Body of pancreas (tissue), 4 donors: ENCODE measurements at places on chromosomes 16 and 17.
A peak's percentile ranks its signal among the peaks of the same experiment; 100 is the strongest.

DNA sequence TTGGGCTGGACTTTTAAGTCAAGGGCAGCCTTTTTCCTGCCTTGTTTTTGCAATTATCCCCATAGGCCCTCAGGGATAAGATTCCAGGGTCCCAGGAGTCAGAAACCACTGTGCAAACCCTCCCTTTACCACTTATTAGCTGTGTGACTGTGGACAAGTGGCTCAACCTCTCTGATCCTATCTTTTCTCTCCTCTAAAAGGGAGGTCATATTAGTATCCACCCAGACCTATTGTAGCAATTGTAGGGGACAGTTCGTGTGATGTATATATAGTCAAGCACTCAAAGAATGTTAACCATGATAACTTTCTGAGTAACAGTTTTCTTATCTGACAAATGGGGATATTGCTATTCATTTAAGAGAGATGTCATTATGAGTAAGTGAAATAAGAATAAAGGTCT, 68.2 kb downstream of the IRX5 start:
- H3K27ac ChIP-seq = no peak overlapping the region
- H3K4me1 ChIP-seq = no peaks in the 10 kb centered on the region
- DNase-seq = no peak
- H3K27me3 ChIP-seq = no peaks in the 10 kb centered on the region

- no peaks in the 10 kb centered on the region for H3K4me1 ChIP-seq
- no peak overlapping the region for H3K27ac ChIP-seq
- H3K36me3 ChIP-seq = peaks cover 25% of the 10 kb centered on the region
These were observed 113.4 kb upstream of the TOB1 start for GRCh38 chr17:50979524-50979927.

GRCh38 chr16:57628783-57629293, 408 bp downstream of the ADGRG1 start:
- H3K27ac ChIP-seq = peak overlapping the region; percentile 50
- no peaks in the 10 kb centered on the region for H3K36me3 ChIP-seq
- H3K27me3 ChIP-seq = no peaks in the 10 kb centered on the region
- no peak for DNase-seq

GRCh38 chr17:13001991-13002615, 15.7 kb downstream of the ELAC2 start:
- H3K4me1 ChIP-seq = no peaks in the 10 kb centered on the region
- H3K36me3 ChIP-seq = peaks cover 14% of the 10 kb centered on the region
- no peak overlapping the region for H3K27ac ChIP-seq
- no peaks in the 10 kb centered on the region for H3K27me3 ChIP-seq

- H3K4me3 ChIP-seq = no peak overlapping the region
- no peaks in the 10 kb centered on the region for H3K27me3 ChIP-seq
- H3K4me1 ChIP-seq = peaks cover 47% of the 10 kb centered on the region
- peak overlapping the region; percentile 90 for H3K27ac ChIP-seq
These were observed 9.2 kb downstream of the FSCN2 start for GRCh38 chr17:81537343-81537855.

DNA sequence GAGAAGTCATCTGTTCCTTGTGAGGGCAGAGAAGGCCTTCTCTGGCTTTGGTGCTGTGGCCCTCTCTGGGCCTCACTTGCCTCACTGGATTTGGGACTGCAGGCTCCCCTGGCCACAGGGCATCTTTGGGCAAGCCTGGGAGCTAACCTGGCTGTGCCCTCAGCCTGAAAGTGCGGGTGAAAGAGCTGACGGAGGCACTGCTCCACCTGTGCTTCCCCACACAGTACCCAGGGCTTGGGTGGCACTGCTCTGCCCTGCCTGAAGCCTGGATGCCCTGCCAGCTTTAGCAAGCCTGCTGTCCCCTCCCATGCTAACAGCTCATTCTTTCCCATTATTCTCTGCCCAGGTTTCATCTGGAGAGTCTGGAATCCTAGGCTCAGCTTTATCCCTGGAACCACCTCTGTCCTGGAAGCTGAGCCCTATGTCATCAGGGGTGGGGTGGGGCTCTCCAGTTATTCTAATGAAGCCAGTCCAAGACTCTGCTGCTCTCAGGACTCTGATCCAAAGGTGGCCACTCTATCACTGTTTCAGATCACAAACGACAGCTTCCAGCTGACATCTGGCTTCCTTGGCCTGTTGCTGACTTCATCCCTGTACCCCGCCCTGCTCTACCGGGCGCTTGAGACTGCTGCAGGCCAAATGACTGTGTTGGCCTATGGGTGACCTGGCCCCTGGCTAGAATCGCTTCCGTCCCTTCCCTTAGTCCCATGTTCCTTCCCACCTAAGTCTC, 29.3 kb downstream of the HIC1 start:
- H3K4me3 ChIP-seq = no peak overlapping the region
- H3K27me3 ChIP-seq = no peaks in the 10 kb centered on the region
- peak overlapping the region; percentile 76 for H3K27ac ChIP-seq

- H3K27ac ChIP-seq = no peak overlapping the region
- H3K4me3 ChIP-seq = no peak overlapping the region
- no peaks in the 10 kb centered on the region for H3K27me3 ChIP-seq
- H3K36me3 ChIP-seq = no peaks in the 10 kb centered on the region
These were observed 147.0 kb downstream of the ABCA8 start for GRCh38 chr17:68807998-68808772.

GRCh38 chr17:45575126-45575885, 84.8 kb upstream of the PLEKHM1 start:
- no peak overlapping the region for H3K4me3 ChIP-seq
- no peaks in the 10 kb centered on the region for H3K4me1 ChIP-seq
- H3K36me3 ChIP-seq = no peaks in the 10 kb centered on the region
- no peak for DNase-seq
- H3K27ac ChIP-seq = no peak overlapping the region

GRCh38 chr16:12078405-12079280, 102.1 kb downstream of the SNX29 start:
- DNase-seq = no peak
- H3K27me3 ChIP-seq = no peaks in the 10 kb centered on the region

DNA sequence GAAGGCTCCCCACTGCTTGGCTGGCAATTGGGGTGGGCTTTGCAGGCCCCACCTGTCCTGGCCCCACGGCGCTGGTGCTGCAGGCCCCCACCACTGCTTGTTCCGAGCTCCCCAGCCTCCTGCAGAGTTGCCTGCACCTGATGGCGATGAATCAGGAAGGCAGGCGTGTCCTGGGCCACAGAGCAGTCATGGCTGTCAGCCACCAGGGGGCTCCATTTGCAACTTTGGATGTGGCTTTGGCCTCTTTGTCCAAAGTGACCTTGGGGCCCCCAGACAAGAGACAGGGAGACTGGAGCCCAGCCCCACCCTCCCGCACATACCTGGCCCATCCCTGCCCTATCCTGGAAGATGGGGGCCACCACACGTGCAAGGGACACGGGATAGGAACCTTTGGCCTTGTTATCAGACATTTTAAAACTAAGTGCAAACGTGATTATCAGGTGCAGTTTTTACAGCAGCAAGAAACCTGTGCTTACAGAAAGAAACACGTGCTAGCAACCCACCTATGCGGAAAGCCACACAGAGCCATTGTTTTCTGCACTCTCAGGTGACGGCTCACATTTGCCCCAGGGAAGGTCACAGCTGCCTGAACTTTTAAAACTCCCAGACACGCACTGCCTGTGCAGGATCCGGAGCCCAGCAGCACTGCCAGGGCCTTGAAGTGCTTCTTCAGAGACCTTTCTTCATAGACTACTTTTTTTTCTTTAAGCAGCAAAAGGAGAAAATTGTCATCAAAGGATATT, at the start of gene DNASE1:
TSS of gene DNASE1 (plus strand) at position 443 of the 743 bp plus-strand sequence. CDS start 683 bp downstream, outside the sequence.
- H3K27ac ChIP-seq = peak within 1 kb of the TSS; percentile 87
- no peak within 1 kb of the TSS for H3K4me3 ChIP-seq
- no peaks in the 10 kb centered on the region for H3K27me3 ChIP-seq
- H3K36me3 ChIP-seq = peaks cover 12% of the 10 kb centered on the region
- peak; percentile 87 for DNase-seq

- H3K36me3 ChIP-seq = no peaks in the 10 kb centered on the region
- DNase-seq = no peak
- peaks cover 97% of the 10 kb centered on the region for H3K4me1 ChIP-seq
- H3K27me3 ChIP-seq = no peaks in the 10 kb centered on the region
- no peak overlapping the region for H3K4me3 ChIP-seq
- H3K27ac ChIP-seq = no peak overlapping the region
These were observed 256.1 kb upstream of the SALL1 start for GRCh38 chr16:51407199-51407598.

GRCh38 chr17:69960755-69961154, 114.3 kb upstream of the KCNJ16 start:
- H3K36me3 ChIP-seq = no peaks in the 10 kb centered on the region
- peak; percentile 37 for DNase-seq
- no peak overlapping the region for H3K4me3 ChIP-seq
- H3K27me3 ChIP-seq = no peaks in the 10 kb centered on the region

DNA sequence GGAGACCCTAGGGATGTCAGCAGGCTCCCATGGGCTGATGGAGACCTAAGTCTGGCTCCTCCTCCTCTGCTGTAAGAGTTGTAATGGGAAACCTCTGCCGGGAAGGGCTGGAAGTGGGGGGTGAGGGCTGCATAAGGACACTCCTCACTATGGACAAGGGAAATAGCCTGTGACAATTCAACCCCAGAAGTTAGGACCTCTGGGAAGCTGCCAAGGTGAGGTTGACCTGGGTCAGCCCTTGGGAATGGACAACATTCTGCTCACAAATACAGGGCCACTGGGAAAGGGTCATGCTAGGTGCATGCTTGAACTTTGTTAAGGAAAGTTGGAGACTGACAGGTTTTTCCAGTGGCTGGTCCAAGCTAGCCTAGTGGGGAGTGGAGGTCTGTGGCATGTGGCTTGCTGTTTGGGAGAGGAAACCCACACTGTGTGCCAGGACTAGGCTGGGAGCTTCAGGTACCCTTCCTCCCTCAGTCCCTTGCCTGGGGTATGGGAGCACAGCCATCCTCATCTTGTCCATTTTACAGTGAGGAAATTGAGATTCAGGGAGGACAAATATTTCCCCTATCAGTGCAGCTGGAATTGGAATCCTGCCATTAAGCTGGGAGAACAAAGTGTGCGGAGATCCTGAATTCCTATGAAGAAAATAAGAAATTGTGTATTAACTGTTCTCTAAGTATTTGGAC, 190.4 kb downstream of the SALL1 start:
- no peaks in the 10 kb centered on the region for H3K27me3 ChIP-seq
- no peaks in the 10 kb centered on the region for H3K36me3 ChIP-seq
- no peak overlapping the region for H3K27ac ChIP-seq
- peaks cover 11% of the 10 kb centered on the region for H3K4me1 ChIP-seq
- no peak overlapping the region for H3K4me3 ChIP-seq
- no peak for DNase-seq

DNA sequence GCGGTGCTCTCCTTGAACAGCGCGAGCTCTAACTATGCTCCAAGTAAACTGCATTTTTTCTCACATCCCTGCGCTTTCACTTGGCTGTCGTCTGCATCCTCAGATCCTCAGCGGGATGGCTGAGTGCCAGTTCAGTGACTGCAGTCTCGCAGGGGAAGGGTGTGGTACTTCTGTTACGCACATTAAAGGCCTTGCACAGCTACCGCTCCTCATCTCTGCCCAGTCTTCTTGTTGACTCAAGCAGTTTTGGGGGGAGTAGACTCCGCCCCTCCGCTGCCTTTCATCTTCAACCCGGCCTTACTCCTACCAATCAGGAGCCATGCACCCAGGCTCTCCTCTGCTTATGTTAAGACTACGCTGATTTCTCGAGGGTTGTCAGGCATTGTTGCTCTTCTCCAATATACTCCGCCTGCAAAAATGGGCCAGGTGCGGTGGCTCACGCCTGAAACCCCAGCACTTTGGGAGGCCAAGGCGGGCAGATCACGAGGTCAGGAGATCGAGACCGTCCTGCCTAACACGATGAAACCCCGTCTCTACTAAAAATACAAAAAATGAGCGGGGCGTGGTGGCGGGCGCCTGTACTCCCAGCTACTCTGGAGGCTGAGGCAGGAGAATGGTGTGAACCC, 10.0 kb downstream of the ATP5PD start:
- H3K4me1 ChIP-seq = peaks cover 32% of the 10 kb centered on the region
- H3K27me3 ChIP-seq = no peaks in the 10 kb centered on the region
- peaks cover 14% of the 10 kb centered on the region for H3K36me3 ChIP-seq

- H3K27ac ChIP-seq = no peak overlapping the region
- no peaks in the 10 kb centered on the region for H3K27me3 ChIP-seq
These were observed 25.2 kb upstream of the CAPN15 start for GRCh38 chr16:502179-502943.

- no peak for DNase-seq
- H3K36me3 ChIP-seq = no peaks in the 10 kb centered on the region
- H3K27ac ChIP-seq = no peak overlapping the region
- H3K4me1 ChIP-seq = no peaks in the 10 kb centered on the region
These were observed 25.0 kb downstream of the PPL start for GRCh38 chr16:4911970-4912386.

GRCh38 chr16:8241408-8241807, 348.9 kb downstream of the TMEM114 start:
- H3K36me3 ChIP-seq = no peaks in the 10 kb centered on the region
- no peaks in the 10 kb centered on the region for H3K4me1 ChIP-seq
- H3K27me3 ChIP-seq = no peaks in the 10 kb centered on the region
- no peak for DNase-seq
- no peak overlapping the region for H3K4me3 ChIP-seq
- no peak overlapping the region for H3K27ac ChIP-seq

GRCh38 chr16:69111876-69112230, 6.4 kb downstream of the HAS3 start:
- H3K36me3 ChIP-seq = no peaks in the 10 kb centered on the region
- H3K4me3 ChIP-seq = no peak overlapping the region
- DNase-seq = no peak
- no peaks in the 10 kb centered on the region for H3K27me3 ChIP-seq
- H3K27ac ChIP-seq = no peak overlapping the region

DNA sequence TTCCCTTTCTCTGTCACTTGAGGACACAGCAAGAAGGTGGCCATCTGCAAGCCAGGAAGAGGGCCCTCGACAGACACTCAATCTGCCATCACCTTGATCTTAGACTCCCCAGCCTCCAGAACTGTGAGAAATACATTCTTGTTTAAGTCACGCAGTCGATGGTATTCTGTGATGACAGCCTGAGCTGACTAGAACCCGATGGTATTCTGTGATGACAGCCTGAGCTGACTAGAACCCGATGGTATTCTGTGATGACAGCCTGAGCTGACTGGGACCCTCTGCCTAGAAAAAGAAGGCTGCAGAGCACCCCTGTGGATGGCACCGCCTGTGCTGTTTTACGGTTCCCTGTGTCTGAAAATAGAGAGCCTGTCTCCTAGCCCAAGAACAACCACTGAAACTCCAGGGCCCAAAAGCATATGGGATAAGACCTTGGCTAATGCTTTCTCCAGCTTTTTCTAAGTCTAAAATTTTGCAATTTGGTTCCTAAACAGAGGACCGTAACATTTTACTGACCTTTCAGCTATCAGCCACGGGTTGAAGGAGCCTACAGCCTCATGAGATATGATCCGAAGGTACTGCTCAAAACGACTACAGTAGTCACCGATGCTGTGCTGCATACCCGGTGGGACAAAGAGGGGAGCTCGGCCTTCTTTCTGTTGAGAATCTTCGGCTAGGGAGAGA, 33.1 kb upstream of the PITPNM3 start:
- no peak overlapping the region for H3K27ac ChIP-seq
- H3K4me3 ChIP-seq = no peak overlapping the region
- H3K27me3 ChIP-seq = no peaks in the 10 kb centered on the region
- H3K4me1 ChIP-seq = peaks cover 6% of the 10 kb centered on the region
- H3K36me3 ChIP-seq = peaks cover 21% of the 10 kb centered on the region

GRCh38 chr16:82776470-82777146, 149.8 kb downstream of the CDH13 start:
- H3K4me1 ChIP-seq = no peaks in the 10 kb centered on the region
- no peaks in the 10 kb centered on the region for H3K27me3 ChIP-seq
- no peak for DNase-seq
- H3K36me3 ChIP-seq = no peaks in the 10 kb centered on the region
